GM04504 (cell line): ENCODE measurements at places on chromosomes 12 and 14.

- DNase-seq = no peak
Observed at GRCh38 chr14:20278414-20278813, 27.3 kb downstream of the TTC5 start.

DNA sequence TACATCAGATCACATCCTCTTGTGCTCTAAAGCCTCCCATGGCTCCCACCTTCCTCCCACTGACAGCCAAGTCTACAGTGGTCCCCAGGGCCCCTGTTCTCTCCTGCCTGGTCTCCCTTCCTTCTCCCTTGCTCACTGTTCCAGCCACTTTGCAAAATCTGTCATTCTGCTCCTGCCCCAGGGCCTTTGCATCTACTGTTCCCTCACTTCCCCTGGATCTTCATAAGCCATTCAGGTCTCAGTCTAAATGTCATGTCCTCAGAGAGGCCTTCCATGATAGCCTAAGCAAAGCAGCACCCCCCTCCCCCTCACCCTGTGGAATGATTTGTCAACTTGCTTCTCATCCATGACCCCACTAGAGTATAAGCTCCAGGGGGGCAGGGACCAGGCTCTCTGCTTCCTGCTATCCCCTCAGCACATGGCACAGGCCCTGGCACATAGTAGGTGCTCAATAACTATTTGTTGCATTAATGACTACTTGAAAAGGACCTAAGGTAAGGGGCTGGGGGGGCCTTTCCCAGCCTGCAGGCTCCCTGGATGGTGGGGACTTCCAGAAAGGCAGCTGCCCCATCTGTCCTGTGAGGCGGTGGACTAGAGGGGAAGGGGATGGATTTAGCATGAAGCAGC, 5.0 kb downstream of the SLC8B1 start:
- DNase-seq = no peak

DNA sequence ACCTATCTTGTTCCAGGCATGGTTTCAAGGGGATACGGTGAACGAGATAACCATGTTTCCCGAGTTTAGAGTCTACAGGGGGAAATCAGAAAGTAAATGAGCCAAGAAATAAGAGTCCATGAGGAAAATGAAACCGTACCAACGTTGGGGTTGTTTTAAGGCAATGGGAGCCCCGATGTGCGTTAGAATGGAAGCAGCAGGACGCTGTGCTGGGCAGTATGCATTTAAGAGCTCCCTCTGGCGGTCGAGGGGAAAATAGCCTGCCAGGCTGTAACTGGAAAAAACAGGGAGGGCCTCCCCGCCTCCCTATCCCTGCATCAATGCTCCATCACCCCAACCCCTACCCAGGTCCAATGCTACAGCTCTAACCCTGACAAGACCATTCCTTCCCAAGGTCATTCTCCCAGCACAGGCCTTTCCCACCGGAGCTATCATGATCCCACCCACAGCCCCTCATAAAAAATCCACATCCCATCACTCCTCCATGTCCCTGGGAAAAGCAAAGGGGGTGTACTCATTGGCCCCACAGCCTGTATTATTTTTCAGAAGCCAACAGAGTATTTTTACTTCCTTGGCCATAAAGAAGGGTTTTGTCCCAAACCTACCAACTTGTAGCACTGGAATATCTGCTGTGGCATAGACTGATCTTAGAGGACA, 226.3 kb upstream of the NOS1 start:
- DNase-seq = no peak

DNA sequence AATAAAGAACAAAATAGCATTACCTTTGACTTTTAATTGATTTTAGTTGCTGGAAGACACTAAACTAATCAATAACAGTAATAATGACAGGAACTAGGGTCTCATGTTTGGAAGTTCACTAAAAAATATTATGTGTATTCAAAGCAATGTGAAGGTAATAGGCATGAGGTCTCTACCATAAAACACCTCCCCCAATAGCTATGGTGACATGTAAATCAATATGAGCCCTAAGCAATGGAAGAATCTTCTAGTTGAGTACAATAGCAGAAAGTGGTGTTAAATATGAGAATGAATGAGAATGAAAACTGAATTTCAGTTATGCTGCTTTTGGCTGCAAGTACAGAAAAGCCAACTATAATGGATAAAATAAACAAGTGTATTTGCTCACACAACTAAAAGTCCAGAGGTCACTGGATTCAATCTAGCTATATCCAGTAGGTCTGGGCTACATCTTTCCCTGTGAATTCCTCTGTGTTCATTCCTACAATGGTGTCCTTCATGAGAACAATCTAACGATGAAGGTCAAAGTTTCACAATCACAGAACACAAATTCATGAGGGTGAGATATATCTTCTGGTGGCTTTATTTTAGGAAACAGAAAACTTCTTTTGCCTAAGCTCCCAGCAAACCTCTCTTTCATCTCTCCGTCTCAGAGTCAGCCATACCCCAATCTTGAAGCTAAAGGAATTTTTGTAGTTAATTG, 728.0 kb downstream of the FSCB start:
- DNase-seq = no peak

GRCh38 chr12:93040367-93040766, 111.3 kb upstream of the EEA1 start:
- no peak for DNase-seq

- DNase-seq = no peak
Observed at GRCh38 chr12:109435428-109436187, 41.5 kb downstream of the KCTD10 start.

- DNase-seq = no peak
Observed at GRCh38 chr12:125996443-125996842, 931.2 kb downstream of the AACS start.

- DNase-seq = no peak
Observed at GRCh38 chr12:2299206-2299605, 246.4 kb downstream of the CACNA1C start.

GRCh38 chr14:74616996-74617700, 5.1 kb upstream of the LTBP2 start:
- no peak for DNase-seq
